ENCODE measurements at places on chromosomes 6 and 20.

GRCh38 chr20:37375227-37375626, 29.3 kb downstream of the SRC start:
- no peak for DNase-seq

DNA sequence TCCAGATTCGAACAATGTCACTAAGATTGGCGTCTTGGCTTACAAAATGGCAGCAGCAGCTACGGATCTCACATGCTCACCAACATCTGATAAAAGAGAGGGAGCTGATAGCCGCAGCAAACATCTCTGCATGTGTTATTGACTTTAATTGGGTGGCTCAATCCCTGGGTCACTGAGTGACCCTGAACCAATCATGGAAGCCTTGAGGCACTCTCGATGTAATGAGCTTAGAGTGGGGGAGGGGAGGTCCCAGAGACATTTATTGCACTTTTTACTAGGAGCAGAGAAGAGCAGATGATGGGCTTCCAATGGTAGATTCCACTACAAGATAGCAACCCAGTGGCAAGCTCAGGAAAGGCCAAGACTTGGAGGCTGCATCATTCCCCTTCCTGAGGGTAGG, 238.7 kb downstream of the BMP7 start:
- no peak for DNase-seq

- DNase-seq = no peak
These were observed 67.3 kb upstream of the RALY start for GRCh38 chr20:33926425-33926824.

DNA sequence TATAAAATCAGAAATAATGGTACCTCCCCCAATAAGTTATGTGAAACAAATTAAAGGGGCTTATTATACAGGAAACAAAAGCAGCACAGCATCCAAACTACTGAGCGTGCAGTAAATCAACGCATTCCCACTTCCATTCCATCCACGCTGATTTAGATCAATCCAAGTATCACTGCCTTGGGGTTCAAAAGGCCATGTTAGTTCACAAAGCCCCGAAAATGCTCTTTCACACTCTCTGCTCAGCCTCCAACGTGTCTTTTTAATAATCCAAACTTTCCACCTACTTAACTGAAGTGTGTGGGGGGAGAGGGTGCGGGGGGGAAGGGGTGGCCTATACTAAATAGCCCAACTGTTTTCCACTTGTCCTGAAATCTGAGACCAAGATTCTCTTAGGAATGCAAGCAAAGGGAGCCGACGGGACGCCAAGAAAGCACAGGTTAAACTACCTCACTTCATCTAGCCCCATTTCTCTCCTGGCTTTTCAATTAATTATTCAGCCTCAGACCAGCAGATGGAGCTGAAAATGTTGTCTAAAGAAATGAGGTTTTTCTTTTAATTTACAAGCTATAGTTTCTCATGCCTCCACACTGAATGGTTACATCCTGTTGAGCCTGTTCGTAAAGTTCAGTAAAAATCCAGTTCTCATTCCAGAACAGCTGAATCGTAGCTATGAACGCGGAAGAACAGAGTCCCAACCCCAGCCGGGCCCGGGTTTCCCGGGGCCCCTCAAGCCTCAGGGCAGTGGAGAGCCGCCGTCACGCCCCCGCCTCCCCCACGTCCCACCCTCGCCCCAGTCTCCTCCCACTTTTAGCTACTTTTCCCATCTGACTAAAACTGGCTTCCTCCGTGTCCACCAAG, 1.0 kb upstream of the NXT1 start:
- DNase-seq = peak; percentile 78

DNA sequence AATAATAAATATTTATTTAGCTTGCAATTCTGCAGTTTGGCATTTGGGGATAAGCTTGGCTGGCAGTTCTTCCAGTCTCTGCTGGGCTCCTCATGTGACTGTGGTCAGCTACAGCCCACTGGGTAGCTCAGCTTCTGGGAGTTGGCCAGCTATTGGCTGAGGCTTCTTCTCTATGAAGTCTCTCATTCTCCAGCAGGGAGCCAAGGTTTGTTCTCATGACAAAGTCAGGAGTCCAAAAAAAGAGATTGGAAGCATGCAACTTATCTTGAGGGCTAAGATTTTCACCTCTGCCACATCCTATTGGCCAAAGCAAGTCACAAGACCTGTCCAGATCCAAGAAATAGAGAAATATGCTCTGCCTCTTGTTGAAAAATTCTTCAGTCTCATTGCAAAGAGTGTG, 94.6 kb downstream of the SNAP25 start:
- DNase-seq = no peak

DNA sequence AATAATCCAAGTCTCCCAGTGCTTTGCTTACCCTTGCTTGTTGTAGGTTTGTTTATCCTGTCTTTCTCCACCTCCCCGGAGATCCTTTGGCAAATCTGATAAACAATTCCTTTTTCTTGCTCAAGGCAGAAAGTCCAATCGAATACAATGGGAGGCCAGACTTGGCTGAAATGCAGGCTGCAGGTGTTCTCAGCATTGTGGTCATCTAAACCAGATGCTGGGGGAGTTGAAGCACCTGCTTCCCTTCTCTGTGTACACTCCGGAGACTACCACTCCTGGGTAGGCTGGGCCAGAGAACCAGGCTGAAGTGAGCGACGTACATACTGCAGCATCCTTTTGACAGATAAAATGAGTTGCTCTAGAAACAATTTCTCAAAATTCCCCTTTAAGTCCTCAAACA, 82.6 kb upstream of the PREP start:
- peak; percentile 24 for DNase-seq

GRCh38 chr20:41483553-41483930, 116.9 kb upstream of the EMILIN3 start:
- DNase-seq = no peak

GRCh38 chr6:124670801-124671200, 291.4 kb upstream of the RNF217 start:
- peak; percentile 53 for DNase-seq

DNA sequence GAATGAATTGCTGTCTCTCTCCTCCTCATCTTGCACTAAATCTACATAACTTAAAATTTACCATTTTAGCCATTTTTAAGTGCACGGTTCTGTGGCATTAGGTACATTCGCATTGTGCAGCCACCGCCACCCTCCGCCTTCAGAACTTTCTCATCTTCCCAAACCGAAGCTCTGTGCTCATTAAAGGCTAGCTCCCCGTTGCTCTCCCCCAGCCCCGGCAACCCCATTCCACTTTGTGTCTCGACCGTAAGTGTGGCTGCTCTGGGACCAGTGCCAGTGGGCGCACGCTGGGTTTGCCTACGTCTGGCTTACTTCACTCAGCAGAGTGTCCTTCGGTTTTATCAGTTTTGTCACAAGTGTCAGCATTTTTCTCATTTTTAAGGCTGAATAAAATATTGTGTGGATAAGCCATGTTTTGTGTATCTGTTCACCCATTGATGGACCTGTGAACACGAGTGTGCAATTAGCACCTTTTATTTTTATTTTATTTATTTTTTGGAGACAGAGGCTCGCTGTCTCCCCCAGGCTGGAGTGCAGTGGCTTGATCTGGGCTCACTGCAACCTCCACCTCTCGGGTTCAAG, 16.8 kb downstream of the SLC17A9 start:
- no peak for DNase-seq

DNA sequence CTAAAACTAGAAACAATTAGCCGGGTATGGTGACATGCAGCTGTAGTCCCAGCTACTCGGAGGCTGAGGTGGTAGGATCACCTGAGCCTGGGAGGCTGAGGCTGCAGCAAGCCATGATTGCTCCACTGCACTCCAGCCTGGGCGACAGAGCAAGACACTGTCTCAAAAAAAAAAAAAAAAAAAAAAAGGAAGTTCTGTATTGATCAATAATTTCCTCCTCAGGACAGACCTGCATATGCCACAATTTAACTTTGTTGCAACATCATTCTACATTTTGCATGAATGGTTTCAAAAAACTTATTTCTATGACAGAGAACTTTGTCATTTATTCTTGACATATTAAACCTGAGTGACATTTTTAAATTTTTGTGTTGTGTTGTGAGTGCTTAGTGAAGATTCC, 5.5 kb downstream of the DNAJC5 start:
- DNase-seq = no peak

DNA sequence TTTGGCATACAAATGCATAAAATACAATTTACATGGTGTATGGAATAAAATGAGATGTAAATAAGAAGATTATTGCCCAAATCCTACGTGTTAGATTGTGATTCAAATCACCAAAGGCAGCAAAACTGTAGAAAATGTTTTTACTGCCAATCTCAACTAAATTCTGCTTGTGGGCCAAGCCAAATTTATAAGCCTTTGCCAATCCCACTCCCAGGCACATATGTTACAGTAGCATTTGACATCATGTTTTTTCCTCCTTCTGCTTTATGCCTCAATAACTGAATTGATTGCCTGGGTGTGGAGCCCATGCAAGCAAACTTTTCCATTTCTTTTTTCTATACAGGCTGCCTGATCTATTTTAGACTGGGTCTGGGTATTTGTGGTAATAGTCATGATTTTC, 36.3 kb upstream of the LRRC1 start:
- DNase-seq = no peak

DNA sequence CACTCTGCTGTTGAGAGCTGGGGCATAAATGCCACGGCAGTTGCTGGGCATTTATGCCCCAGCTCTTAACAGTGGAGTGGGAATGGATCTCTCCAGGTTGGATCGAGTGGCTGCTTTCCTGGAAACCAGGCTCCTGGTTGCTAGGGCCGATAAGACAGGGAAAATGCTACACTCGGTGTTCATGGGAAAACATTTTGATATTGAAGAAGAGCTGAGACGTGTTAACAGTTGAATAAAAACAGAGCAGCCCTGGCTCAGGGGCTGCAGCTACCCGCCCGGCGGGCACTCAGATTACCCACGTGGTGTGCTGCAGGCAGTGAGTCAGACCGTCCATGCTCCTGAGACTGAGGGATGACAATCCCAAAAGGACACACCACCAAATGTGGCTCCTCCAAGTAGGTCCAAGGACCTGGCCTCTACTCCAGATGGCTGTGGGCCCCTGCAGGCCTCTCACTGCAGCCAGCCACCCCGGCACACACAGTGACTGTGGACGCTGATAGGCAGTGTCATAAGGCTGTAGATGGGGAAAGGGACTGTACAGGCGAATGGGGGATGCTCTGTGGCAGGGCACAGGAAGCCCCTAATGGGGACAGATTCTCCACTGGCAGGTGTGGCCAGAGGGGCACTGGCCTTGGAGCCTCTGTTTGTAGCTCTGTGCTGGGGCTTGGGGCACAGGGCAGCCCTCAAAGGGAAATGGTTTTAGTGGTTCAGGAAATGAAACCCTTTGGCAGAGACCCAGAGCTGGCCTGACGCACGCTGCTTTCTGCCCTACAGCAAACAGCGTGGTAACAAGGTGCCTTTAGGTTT, 237.8 kb downstream of the LY86 start:
- DNase-seq = peak; percentile 60

DNA sequence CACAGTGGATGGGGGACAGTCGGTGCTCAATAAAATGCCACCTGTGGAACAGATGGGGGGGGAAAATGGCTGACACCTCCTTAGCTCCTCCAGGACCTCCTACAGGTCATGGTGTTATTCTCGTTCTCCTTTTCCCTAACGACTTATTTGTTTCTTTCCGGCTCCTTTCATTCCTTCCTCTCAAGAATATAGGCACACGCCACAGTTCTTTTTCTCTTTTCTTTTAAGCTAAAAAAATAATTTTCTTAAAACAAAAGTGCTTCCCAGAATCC, 1.4 kb upstream of the RNASET2 start:
- DNase-seq = no peak

DNA sequence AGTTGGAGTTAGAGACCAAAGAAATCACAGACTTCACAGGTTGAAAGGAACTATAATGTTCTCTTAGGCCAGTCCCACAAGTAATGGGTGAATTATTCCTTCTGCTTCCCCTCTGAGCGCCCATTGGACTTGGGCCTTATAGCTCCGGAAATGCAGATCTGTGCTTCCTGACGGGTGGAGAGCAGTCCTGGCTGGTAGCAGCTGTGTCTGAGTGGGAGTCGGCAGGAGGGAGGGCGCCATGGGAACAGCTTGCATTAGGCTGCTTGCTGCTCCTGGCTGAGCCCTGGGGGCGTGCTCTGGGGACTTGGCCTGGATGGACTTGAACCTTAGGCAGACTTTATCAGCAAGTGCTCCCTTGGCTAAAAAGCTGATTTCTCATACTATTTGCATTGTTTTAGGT, 18.4 kb upstream of the NUP153 start:
- peak; percentile 60 for DNase-seq

- no peak for DNase-seq
These were observed 269.6 kb downstream of the KHDC1L start for GRCh38 chr6:72955666-72956065.

DNA sequence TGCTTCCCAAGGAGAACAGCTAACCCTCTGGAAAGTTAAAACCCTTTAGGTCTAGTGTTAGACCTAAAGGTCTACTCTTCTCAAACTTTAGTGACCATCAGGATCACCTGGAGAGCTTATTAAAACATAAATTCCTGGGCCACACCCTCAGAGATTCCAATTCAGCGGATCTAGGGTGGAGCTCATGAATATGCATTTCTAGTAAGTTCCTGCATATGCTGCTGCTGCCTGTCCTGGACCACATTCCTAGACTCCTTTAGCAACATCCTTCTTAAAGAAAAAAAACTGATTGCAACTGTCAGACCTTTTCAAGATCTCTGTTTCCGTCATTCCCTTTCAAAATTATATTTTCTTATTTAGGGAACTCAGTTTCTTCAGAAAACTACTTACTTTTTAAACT, 31.2 kb downstream of the SNAP25 start:
- no peak for DNase-seq

GRCh38 chr6:109961611-109962041, 16.5 kb upstream of the GPR6 start:
- DNase-seq = no peak

- DNase-seq = no peak
These were observed 96.6 kb upstream of the FOXP4 start for GRCh38 chr6:41449399-41450245.

- no peak for DNase-seq
These were observed 762 bp downstream of the SIRPB1 start for GRCh38 chr20:1618954-1619540.

GRCh38 chr6:7661364-7661763, 64.5 kb upstream of the BMP6 start:
- DNase-seq = no peak

- DNase-seq = no peak
These were observed 17.2 kb downstream of the DLL1 start for GRCh38 chr6:170273681-170274080.

DNA sequence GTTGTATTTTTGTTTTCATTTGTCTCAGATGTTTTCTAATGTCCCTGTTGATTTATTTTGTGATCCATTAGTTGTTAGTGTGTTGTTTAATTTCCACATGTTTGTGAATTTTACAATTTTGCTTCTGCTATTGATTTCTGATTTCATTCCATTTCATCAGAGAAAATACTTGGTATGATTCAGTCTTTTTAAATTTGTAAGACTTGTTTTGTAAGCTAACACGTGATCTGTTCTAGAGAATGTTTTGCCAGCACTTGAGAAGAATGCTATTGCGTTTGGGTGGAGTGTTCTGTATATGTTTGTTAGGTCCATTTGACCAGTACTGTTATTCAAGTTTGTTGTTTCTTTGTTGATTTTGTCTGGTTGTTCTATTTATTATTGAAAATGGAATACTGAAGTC, 53.9 kb downstream of the KIZ start:
- no peak for DNase-seq

- DNase-seq = no peak
These were observed 106.6 kb downstream of the ATXN1 start for GRCh38 chr6:16654701-16655100.

All from SHP77 (cell line).